ENCODE measurements at places on chromosomes 3 and 15.
A peak's percentile ranks its signal among the peaks of the same experiment; 100 is the strongest.

- peak; percentile 61 for DNase-seq
These were observed 1.5 kb downstream of the DLL4 start for GRCh38 chr15:40930430-40931299.

- DNase-seq = no peak
These were observed 19.3 kb downstream of the CPOX start for GRCh38 chr3:98574132-98574531.

- DNase-seq = peak; percentile 74
These were observed 1.5 kb upstream of the RBM15B start for GRCh38 chr3:51389423-51390183.

DNA sequence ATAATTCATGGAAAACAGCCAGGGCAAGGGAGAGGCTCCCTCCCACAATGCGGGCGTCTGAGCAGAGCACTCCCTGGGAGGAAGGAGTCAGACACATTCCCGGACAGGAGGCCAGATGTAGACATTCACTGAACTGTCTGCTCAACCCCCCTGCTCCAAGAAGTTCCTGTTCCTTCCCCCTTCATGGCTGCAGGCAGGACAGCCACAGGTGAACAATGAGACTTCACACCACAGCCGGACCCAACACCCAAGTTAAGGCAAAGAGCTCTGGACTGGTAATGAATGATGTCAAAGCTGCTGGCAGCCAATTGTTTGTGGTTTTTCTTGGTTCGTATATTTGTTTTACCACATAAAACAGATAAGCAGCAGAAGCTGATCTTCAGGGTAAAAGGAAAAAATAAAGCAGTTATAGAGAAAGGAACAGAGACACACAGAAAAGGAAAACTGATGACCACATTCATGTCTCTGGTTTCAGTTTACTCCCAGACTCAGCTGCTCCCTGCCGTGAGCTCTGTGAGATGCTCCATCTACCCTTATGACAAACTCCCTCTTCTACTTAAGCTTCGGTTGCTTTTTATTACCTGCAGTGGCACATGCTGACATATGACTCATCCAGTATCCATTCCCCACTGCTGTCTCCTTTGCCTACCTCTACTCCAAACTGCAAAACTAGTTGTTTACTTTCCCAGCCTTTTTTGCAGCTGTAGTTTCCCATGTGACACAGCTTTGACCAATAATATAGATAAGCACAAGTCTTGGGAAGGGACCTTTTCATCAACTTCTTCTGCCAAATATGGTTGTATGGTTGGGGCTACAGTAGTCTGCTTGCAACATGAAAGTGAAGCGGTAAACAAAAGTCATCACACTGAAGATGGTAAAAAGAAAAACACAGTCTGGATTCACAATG lies 33.1 kb downstream of the DZIP1L start:
- DNase-seq = peak; percentile 90

DNA sequence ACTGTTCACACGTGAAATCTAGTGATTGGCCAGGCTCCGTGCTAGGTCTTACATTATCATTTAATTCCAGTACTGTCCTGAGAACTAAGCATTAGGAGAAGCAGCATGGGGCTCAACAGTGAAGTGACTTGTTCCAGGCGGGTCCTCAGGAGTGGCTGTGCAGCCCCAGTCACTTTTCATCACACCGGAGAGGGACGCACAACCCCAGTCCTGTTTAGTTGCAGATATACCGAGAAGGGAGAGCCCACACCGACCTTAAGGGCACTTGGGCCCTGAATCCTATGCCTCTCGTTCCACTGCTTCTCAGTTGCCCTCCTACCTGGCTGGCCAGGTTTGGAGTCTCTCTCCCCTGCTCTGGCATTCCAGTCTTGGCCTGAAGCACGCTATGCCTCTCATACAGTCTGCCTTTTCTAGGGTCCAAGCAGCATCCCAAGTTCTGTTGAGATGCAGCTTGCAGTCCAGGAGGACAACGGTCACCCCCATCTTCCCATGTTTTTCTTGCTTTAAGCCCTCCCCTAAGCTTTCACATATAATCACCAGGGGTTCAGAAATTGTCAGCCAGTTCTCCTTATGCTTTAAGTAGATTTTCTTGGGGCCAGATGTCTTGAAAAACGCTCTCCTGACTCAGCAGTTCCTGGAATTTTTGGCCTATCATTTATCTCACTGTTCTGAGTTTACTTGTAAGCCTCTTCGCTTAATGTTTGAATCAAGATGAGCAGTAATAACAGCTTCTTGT lies 10.1 kb downstream of the FAM131A start:
- DNase-seq = no peak

- peak; percentile 86 for DNase-seq
These were observed 134.1 kb downstream of the ISL2 start for GRCh38 chr15:76470691-76471090.

DNA sequence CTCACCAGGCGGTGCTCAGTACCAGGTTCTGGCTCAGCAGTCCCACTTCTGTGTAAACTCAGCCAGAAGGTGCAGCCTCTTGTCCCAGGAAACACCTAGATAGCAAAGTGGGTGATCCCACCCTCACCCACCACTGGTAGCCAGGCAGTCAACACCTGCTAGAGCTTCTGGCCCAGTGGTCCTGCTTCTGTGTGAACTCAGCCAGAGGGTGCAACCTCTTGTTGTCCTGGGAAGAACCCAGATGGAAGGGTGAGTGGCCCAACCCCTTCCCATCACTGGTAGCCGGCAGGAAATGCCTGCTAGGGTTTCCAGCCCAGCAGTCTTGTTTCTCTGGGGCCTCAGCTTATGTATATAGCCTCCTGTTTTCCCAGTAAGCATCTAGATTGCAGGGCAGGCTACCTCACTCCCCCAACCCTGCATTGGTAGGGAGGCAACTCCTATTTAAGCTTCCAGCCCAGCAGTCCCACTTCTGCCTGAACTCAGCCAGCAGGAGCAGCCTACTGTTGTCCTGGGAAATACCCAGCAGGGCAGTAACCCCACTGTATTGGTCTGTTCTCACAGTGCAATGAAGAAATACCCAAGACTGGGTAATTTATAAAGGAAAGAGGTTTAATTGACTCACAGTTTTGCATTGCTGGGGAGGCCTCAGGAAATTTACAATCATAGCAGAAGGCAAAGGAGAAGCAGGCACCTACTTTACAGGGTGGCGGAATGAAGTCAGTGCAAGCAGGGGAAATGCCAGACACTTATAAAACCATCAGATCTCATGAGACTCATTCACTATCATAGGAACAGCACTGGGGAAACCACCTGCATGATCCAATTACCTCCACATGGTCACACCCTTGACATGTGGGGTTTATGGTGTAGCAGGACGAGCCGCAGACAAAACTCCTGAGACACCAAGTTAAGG lies 110.6 kb downstream of the DTWD1 start:
- no peak for DNase-seq

DNA sequence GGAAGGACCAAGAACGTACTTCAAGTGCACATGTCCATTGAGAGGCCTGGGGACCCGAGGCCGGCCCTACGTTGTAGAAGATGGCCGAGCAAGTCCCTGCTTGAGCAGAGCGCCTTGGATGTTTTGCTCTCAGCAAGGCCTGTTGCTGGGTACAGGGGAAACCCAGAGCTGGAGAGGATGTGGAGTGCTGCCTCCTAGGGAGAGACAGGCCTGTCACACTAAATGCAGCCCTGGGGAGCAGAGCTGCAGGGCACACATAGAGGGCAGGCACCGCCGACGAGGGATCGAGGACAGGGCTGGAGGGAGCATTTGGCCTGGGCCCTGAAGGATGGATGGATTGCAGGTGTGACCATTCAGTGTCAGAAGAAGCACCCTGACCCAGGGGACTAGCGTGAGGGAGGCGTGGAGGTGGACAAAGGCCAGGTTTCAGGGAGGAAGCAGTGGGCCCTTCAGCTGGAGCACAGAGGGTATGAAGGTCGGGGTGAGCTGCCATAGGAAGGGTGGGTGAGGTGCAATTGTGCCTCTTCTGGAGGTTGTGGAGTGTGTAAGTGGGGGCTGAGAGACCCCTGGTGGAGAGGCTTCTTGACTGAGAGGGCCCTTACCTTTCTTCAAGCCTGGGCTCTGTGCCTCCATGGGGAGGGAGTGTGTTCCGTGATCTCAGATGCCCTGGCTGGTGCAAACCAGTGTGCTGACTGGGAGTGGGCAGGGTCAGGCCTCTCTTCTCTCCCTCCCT lies 142.4 kb downstream of the CHDH start:
- no peak for DNase-seq

- peak; percentile 51 for DNase-seq
These were observed 199.1 kb downstream of the EPHA3 start for GRCh38 chr3:89306540-89306939.

DNA sequence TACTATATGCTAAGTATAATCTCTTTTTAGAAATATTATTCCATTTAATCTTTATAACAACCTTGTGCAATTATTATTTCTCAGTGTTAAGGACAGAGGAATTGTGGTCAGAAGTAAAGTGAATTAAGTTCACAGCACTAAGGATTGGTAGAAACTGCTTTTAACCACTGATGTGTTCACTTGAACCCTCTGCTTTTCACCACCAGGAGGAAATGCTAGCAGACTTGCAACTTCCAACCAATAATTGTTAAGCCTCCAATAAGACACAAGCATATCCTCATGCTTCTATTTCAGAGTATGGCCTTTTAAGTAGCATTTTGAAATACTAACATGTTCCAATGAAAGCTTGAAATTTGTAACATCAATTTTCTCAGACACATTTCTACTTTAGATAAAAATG lies 527.4 kb downstream of the SI start:
- no peak for DNase-seq
